ENCODE measurements at places on chromosomes 16 and 17.

GRCh38 chr17:61240851-61241468, 158.7 kb upstream of the TBX2 start:
- DNase-seq: no peak

GRCh38 chr17:39123627-39124026, 27.8 kb downstream of the PLXDC1 start:
- no peak for DNase-seq

DNA sequence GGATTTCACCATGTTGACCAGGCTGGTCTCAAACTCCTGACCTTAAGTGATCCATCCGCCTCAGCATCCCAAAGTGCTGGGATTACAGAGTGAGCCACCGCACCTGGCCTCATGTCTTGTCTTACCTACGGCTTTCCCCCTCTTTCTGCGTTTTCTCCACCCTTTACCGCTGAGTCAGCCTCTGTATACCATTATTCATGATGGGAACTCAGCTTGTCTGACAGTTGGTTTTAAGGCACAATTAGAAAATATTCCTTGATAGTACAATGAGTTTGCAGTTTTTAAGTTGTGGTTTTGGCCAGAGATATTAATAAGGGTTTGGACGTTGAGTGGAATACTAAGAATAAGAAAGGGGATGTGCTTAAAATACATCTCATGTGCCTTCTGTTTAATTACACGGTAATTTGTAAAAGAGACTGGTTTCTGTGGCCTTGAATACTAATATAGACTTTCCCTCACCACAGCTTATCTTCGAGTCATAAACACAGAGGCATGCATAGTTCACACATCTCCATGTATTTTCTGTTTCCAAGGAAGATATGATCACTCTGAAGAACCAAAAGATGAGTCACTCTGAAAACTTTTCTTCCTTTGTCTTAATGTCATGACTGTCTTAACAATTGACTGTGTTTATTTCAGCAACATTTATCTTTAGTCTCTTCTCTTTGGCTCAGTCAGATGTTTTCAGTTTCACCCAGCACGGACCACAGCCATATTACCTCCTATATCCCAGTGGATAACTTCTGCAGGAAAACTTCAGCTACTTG, 54.4 kb downstream of the PITPNC1 start:
- no peak for DNase-seq

DNA sequence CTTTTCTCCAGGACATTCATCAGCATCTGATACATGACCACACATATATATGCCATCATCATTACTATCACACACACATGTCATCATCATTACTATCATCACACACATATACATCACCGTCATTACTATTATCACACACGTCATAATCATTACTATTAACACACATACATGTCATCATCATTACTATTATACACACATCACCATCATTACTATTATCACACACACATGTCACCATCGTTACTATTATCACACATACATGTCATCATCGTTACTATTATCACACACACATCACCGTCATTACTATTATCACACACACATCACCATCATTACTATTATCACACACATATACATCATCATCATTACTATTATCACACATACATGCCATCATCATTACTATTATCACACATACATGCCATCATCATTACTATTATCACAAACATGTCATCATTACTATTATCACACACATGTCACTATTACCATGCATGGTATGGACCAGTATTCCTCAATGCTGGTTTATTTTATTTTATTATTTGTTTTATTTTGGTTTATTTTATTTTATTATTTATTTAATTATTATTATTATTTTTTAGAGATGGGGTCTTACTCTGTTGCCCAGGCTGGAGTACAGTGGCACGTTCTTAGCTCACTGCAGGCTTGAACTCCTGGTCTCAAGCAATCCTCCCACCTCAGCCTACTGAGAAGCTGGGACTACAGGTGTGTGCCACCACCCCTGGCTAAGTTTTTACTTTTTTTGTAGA, 46.3 kb upstream of the CNEP1R1 start:
- DNase-seq: no peak

DNA sequence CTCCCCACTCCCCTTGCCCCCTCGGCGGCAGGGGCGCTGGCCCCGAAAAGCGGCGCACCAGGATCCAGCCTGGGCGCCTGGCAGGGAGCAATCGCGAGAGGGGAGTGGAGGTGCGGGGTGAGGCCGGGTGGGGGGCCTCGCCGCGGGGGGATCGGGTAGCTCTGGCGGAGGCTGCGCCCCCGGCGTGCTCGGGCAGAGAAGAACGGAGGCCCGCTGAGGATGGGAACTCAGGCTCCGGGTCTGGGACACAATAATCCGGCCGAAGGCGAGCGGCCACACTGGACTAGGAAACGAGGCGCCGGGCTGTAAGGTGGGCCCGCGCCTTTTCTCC, 721 bp upstream of the PCGF2 start:
- no peak for DNase-seq

- DNase-seq: no peak
Measured at GRCh38 chr17:57701124-57701523, 44.0 kb downstream of the CCDC182 start.

GRCh38 chr16:58176608-58177352, 21.1 kb downstream of the CSNK2A2 start:
- DNase-seq: no peak

DNA sequence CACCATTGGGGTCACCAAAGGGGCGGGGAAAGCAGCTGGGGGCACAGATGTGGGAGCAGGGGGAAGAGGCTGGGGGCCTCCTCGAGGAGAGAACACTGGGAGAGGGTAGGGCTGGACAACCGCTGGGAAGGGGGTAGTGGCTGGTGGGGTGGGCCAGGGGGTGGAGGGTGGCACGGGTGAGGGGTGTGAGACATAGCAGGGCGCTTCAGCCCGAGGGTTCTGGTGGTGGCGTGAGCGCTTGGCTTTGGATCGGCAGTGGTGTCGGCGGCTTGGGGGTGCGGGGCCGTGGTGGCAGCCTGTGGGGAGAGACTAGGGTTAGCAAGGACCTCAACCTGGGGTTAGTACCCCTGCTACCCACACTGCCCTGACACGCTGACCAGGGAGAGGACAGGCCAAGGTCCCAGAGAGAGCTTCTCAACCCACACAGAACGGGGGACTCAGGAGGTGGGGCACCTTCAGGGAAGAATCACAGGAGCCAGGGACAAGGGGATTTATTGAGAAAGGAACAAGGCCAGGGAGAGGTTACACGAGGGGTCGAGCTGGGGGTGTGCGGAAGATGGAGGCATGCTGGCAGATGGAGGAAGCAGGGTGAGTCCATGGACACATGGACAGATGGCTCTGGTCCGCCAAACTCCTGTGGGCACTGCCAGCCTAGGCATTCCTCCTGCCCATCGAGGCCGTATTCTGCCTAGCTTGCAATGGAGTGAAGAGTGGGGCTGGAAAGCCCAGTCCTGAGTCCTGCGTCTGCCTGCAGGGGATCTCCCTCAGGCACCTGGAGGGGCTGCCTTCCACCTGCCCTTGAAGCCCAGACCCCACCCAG, 8.4 kb downstream of the PER1 start:
- no peak for DNase-seq

DNA sequence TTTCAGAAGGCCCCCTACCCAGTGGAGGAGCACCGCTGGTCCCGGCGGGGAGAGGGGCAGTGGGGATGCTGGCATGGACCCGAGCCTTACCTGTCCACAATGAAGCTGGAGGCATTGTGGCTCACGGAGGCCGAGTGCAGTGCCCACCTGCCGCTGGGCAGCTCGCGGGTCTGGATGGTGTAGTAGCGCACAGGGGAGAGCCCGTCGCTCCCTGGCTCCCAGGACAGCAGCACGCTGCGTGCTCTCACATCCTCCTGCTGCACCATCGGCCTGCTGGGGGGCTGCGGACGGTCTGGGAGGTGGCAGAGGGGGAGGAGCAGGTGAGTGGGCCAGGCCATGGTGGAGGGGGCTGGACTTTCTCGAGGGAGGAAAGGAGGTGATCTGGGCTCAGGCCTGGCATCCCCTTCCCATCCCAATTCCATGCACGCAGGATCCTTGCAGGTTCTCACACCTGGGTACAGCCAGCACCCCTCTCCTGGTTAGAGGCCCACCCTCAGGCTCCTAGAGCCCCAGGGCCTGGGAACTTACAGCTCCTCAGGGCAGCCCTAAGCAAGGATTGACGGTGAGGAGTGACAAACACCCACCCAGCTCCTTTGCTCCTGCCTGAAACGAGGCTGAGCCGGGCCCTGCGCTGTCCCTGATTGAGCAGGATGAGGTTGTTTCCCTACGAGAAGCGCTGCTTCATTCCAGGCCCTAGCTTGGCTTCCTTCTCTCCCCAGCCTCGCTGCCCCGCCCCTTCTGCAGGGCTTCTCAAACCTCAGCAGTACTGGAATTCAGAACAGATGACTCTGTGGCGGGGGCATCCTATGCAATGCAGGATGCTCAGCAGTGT, 76.2 kb upstream of the CDC42EP4 start:
- no peak for DNase-seq

GRCh38 chr17:66747578-66748275, 87.2 kb upstream of the CACNG5 start:
- no peak for DNase-seq

DNA sequence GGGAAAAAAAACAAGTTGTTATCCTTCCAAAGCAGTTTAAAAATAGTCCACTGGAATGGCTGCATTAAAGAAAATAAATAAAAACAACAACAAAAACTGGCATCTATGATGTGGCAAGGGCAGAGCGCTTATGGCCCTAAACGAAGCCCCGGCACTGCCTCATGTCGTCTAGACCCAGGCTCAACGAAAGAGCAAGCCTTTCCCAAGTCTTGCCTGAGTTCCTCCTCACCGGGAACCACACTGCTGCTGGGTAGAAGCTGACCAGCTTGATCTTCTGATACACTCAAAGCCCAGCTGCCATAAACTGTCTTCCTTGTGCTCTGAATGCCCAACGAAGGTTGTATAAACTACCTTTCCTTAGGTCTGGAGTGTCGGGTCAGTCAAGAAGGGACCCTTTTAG, 37.0 kb downstream of the NDEL1 start:
- no peak for DNase-seq

DNA sequence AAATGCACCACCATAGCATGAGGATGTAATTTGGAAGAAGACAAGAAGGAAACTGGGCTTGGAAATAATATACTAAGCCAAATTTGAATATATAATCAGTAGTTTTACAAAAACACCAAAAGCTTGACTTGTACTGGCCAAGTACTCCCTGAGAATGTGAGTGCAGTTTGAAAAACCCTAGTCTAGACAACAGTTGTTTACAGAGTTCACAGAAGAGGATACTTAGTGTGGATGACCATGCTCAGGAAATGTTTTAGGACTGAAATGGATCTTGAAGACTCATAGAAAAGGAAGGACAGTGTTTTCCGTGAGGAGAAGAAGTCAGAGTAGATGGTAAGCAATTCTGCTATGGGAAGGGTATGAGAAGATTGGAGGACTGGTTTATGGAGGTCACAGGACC, 1.9 kb upstream of the CDYL2 start:
- no peak for DNase-seq

DNA sequence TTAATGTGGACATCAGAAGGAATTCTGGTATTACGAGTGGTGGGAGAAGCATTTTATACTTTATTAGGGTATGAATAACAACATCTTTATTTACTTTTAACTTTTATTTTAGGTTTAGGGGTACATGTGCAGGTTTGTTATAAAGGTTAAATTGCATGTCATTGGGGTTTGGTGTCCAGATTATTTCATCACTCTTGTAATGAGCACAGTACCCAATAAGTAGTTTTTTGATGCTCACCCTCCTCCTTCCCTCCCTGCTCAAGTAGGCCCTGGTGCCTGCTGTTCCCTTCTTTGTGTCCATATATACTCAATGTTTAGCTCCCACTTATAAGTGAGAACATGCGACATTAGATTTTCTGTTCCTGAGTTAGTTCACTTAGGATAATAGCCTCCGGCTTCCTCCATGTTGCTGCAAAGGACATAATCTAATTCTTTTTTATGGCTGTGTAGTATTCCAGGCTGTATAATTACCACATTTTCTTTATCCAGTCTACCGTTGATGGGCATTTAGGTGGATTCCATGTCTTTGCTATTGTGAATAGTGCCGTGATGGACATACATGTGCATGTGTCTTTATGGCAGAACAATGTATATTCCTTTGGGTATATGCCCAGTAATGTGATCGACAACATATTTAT, 456.2 kb downstream of the XYLT1 start:
- DNase-seq: no peak

DNA sequence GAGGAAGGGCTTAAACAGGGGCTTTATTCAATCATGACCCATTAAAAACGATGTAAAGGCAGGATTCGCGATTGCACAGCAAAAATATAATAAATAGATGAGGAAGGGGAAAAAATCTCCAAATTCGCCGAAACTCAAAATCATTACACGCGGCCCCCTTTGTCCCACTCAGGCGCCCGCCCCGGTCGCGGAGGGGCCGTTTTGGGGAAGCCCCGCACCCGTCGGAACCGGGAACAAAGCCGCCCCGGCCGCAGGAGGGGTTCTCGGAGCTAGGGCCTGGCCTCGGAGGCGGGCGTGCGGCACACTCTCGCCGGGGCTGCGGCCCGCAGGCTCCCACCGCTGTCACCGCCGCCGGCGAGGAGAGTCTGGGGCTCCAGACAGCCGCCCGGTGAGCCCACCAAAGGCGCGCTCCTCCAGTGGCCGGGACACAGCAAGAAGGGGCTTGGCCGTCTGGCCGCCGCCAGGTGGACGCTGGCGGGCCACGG, 521 bp downstream of the C16orf87 start:
- DNase-seq: peak; percentile 12

DNA sequence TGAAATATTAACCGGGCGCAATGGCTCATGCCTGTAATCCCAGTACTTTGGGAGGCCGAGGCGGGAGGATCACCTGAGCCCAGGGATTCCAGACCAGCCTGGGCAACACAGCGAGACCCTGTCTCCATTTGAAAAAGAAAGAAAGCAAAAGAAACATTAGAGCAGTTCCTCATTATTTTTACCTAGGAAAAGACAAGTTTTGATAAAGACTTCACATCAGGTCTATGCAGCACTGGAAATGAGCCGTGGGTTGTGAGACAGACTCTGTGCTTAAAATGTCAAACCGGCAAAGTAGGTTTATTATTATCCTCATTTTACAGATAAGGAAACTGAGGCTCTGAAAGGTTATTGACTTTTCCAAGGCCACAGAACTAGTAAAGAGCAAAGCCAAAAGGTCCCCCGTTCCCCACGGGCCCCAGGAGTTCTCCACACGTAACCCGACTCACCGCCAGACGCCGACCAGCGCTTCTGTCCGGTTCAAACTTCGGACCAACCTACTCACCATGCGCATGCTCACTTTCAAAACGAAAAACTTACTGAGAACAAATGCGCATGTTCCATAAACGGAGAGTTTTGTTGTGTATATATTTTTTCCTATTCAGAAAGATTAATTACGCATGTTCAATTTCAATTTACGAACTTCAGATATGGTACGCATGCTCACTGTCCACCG, 356 bp downstream of the TUBD1 start:
- DNase-seq: no peak

DNA sequence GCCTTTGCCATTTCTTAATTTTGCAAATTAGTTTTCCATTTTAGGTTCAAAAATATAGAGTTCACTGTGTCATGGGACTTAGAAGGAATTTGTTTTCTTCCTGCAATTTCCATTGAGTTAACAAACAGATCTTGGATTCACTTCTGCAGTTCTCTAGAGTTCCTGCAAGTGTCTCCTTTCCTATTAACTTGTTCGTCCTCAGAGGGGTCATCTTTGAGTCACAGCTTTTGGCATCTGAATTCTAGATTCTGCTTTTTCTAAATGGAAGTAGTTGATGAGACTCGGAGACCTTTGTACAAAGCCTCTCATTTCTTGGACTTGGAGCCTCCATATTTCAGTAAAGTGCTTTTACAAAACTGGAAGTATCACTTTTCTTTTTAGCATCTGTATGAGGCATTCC, 323.3 kb downstream of the BCAS3 start:
- DNase-seq: no peak

- DNase-seq: no peak
Measured at GRCh38 chr16:85365120-85365519, 248.0 kb upstream of the GSE1 start.

- DNase-seq: no peak
Measured at GRCh38 chr17:57357392-57357784, 101.1 kb downstream of the MSI2 start.

Data from activated CD4-positive, alpha-beta T cell treated with anti-CD3 and anti-CD28 coated beads for 1 hour (primary cell).